ENCODE measurements at places on chromosomes 16 and 17.

DNA sequence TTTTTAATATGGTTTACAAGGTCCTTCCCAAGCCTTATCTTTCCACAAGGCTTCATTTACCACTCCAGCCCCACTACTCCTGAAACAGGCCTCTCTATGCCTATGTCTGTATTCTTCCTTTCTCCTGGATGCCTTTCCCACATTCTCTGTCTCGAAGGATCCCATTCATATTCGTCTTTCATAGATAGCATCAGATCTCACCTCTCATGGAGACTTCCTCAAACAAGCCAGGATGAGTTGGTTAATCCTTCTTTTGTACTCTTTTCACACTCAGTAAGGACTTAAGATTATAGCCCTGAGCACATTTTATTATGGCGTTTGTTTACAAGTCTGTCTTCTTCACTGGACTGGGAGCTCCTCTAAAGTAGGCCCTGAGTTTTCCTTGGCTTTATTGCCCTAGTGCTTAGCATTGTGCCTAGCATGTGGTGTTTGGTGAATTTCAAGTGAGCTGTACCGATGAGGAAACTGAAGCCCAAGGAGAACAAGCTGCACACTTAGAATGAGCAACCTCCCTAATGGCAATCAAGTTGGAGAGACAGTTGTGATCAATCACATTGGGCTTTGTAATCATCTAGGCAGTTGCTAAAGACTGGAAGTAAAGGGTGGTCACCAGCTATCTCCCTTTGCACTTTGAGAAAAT, 10.0 kb upstream of the TBX4 start:
- no peak for DNase-seq

DNA sequence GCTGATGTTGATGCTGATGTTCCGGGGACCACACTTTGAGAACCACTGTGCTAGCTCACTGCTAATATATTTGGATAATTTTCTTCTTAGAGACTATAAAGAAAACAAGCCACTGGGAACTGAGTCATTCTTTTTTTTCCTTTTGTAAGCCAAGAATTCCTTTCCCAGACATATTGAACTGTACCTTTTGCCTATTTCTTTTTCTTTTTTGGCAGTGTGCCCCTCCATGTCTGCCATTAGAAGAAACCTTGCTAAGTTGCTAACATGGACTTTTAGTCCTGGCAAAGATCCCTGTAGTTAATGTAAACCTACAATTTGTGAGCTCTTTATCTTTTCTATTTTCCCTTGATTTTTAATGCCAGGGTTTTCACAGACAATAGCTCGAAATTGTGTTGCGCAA, 17.3 kb upstream of the ERCC4 start:
- no peak for DNase-seq

DNA sequence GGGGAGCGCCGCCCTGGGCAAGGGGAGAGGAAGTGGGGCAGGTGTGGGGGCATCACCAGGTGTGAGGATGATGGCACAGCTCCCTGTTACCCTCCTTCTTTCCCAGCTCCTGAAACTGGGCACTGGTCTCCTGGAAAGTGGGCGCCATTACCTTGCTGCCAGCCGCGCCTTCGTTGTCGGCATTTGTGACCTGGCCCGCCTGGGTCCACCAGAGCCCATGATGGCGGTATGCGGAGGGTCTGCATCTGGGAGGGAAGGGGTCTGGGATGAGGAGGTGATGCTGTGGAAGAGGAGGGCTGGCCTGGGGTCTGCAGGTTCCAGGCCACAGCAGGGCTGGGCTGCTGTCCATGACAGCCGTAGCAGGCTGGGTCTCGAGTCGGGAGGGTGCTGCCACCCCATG, 5.5 kb downstream of the ACAP1 start:
- DNase-seq = no peak

DNA sequence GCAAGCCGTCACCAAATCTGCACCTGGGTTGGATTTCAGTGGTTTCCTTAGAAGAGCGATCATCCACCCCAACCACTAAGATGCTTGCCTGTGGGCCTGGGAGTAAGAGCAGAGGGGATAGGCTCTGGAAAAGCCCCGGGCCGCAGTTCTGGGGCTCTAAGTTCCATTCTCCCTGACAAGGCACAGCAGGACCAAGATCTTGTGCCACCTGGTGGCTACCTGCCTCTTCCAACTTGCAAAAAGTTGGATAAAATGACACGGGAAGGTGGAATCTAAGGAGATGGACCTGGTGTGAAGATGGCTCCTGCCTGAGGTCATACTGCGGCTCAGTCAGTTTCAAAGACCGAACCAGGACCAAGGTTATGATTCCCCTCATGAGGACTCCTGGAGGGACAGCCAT, 42.3 kb downstream of the ABCC12 start:
- no peak for DNase-seq

DNA sequence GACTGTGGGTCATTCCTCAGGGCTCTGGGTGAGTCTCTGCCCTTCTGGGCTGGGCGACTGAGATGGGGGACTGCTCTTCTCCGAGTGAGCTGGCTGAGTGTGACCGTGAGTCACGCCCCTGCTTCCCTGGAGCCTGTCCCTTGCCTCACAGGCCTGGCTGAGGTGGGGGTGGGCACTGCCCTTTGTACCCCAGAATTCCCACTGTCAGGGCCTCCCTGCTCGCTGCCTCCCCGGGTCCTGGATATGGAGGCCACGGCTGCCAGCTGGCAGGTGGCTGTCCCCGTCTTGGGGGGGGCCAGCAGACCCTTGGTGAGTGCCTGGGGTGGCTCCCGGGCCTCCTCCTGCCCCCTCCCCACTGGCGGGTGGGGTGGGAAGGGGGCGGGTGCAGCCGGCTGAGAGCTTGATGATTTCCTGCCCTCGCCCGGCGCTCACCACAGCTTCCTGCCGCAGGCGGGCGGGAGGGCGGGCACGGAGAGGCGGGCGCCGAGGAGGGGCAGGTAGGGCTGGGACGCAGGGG, at the start of gene LAT:
Gene LAT, plus strand, starts transcription at position 434 of the 517 bp plus-strand sequence. CDS start 366 bp downstream, outside the sequence.
- DNase-seq = peak; percentile 56

GRCh38 chr16:73092236-73092781, 44.4 kb upstream of the ZFHX3 start:
- DNase-seq = no peak

- no peak for DNase-seq
Observed at GRCh38 chr17:1559047-1560043, 3.2 kb downstream of the PITPNA start.

GRCh38 chr16:9258423-9259051, 167.1 kb downstream of the HAPSTR1 start:
- DNase-seq = peak; percentile 18

DNA sequence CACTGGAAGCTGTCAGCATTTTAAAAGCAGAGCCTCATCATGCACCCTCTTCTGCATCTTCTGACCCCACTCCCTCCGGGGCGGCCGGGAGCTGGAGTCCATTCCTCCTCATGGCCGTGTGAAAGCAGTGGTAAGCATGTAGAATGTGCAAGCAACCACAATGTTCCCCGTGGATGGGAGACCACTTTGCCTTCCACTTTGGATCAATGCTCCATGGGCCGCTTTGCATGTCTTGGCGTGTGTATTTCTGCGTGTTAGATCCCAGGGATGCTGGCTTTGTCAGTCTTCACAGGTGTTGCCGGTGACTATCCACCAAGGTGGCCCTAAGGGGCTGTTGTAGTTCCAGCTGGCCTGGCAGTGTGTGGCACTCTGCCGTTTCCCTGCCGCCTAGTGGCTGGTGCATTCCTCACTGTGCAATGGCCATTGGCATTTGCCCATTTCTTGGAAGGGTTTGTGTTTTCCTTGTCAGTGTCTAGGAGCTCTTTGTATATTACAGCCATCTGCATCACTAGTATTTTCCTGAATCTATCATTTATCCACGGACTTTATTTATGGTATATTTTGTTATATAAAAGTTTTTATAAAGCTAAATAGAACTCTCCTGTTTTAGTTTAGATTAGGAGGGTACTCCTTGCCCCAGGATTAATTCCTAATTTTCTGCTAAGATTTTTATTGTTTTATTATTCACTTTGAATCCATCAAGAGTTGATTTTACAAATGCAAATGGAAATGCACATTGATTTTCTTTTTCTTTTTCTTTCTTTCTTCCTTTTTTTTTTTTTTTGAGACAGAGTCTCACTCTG, 5.8 kb upstream of the ALDH3A1 start:
- DNase-seq = peak; percentile 64

GRCh38 chr17:76872221-76872873, 4.1 kb downstream of the MGAT5B start:
- DNase-seq = peak; percentile 13

DNA sequence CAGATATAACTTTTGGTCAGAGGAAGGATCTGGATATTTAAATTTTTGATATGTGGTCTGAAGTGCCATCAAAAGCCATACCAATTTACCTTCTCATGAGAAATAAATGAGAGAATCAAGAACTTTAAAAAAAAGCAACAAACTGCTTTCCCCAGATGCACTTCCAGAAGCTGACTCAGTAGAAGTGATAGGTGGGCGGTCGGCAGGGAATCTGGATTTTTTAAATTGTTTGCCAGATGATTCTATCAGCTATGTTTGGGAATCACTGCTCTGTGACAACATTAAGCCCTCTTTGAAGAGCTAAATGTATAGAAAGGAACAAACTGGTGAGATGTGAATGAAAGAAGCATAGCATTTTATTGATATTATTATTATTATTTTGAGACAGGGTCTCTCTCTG, 19.2 kb downstream of the CDH3 start:
- no peak for DNase-seq

DNA sequence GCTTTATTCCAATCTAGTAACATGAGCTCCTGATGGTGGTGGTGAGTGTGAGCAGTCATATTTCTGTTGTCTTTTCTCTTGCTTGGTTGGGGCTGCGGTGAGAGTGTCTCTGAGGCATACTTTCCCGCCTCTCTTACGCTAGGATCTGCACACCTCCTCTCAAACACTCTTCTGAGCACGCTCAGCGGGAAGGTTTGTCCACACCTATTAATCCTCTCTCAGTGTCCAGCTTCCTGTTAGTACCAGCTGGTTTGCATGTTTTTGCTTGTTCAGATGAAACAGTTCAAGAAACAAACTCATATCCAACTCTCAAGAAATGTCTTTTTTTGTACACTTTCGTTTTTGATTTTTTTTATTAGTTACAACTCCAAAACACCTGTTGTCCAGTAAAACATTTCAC, 89.5 kb downstream of the CCDC182 start:
- no peak for DNase-seq

- no peak for DNase-seq
Observed at GRCh38 chr17:2013994-2014317, 11.2 kb downstream of the RTN4RL1 start.

DNA sequence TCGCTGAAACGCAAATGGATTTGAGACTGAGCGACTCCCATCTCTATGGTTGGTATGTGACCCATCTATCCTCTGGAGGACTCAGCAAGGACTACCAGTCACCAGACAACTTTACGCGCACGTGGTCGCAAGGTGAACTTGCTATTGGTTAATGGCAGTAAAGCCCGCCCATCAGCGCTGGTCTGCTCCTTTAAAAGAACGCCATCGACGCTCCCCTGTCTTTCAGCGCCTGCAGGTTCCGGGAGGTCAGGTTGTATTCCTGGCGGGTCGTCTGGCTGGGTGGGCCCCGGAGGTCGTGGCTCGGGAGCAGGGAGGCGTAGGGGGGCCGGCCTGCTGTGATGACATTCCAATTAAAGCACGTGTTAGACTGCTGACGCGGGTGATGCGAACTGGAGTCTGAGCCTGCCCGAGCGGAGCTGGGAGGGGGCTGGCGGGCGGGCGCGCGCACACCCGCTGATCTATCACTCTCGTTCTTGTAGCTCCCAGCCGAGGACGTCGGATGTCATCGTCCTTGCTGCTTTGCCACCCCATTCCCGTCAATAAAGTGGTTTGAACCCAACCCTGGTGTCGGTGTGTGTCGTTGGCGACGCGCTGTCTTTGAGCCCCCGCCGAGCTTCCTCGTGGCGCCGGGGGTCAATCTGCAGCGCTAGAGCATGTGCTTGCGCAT, 15.9 kb upstream of the ERN1 start:
- DNase-seq = peak; percentile 97

DNA sequence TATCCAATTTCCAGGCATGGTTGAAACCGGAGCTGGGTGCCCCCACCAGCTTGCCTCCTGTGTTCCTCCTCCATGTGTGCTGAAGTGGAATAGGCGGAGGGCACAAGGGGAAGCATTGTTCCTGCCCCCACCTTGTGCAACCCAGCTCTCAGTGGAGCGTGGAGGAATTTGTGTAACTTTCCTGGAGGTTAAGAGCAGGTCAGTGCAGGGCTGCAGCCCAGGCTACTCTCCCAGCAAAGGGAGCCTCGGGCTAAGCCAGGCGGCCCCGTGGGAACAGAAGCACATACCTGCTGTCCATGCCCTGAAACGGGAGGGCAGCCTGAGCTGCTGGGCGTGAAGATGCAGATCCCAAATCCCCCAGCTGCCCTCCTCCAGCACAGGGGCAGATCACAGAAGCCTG, 158.8 kb upstream of the LHX1 start:
- no peak for DNase-seq

- DNase-seq = peak; percentile 42
Observed at GRCh38 chr17:15171167-15172047, 93.7 kb downstream of the PMP22 start.

Measured in transverse colon (tissue), 4 donors.